ENCODE measurements at places on chromosomes 12 and 14. TPM values are rescaled to one million over a fixed set of nuclear protein-coding genes. Genes with fewer than 3 reads are reported as not detected.

DNA sequence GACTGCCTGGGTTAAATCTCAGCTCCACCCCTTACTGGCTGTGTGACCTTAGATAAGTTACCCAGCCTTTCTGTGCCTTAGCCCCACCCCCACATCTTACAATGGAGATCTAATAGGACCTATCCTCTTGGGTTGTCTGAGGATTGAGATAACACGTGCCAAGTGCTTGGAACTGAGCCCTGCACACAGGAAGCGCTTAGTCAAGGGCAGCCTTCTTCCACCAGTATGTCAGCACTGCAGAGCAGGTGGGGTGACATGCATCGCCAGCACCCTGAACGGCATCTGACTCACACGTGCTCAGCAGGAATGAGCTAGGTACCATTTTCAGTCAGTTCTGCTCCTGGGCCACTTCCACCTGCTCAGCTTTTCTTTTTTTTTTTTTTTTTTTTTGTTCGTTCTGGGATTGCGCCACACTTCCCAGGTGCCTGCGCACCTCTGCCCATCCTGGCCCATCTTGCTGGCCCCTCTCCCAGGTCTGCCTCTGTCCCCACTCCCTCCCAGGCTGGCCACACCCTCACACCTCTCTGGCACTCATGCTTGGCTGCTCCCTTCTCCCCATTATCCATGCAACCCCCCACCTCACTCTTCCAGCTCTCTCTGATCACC is 19.6 kb downstream of the LGMN start:
- H3K36me3 ChIP-seq: peaks cover 13% of the 10 kb centered on the region
- H3K27me3 ChIP-seq: no peaks in the 10 kb centered on the region
- H3K27ac ChIP-seq: no peak overlapping the region
- H3K4me3 ChIP-seq: no peak overlapping the region
- no peak for DNase-seq

DNA sequence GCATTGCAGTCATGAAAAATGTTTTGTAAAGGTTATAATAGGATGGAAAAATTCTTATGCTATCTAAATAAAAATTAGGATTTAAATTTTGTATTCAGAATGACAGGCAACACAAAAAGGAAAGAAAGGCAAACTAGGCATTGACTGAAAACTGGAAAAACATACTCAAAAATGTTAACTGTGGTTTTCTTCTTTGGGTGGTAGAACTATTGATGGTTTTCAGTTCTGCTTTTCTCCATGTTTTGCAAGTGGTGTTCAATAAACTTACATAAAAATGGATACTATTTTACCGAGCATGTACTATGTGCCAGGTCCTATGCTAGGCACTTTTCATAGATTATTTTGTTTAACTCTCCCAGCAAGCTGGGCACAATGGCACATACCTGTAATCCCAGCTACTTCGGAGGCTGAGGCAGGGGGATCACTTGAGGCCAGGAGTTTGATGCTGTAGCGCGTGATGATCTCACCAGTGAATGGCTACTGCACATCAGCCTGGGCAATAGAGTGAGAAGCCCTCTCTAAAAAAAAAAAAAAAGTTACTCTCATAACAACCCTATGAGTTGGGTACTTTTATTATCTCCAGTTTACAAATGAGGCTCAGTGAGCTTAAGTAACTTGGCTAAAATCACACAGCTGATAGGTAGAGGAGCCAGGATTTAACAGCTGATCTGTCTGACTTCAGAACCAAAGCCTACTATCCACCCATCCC is 26.3 kb upstream of the TCP11L2 start:
- no peaks in the 10 kb centered on the region for H3K4me1 ChIP-seq
- no peak overlapping the region for H3K27ac ChIP-seq
- H3K27me3 ChIP-seq: no peaks in the 10 kb centered on the region
- H3K4me3 ChIP-seq: no peak overlapping the region
- no peak for DNase-seq

The KERA gene
- total RNA-seq: not detected

DNA sequence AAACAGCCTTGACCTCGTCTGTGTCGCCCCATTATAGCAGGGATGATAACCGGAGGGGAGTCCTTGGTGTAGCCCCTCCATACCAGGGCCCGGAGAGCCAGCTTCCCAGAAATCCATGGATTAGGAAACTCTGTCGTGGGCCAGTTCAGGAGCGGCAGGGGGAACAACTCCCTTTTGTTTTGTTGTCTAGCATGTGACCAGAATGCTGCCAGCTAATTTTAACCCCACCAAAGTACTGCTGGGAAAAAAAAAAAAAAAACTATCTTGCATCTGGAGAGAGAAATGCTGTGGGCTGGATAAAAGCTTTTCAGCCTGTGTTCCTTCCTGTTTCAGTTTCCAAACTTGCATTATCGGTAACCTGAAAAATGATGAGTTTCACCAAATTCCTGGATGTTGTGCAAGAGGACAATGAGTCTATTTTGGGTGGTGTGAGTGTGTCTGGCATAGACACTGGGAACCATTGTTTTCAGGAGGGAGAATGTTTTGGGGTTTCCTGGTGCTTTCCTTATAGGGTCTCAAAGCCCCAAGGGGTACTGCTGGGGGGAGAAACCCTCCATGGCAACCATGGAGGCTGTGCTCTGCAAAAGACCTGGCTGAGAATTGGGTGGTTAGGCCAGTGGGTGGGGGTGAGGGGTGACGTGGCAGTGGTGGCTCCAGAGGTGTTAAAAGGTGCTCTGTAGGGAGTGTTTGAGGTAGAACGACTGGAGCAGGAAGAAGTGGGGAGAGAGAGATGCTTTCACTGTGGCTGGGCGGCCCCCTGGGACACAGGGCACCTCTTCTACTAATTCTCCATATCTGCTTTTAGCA is 14.9 kb upstream of the IRF2BPL start:
- no peaks in the 10 kb centered on the region for H3K27me3 ChIP-seq
- no peak for DNase-seq
- peak overlapping the region; percentile 8 for H3K4me3 ChIP-seq
- peak overlapping the region; percentile 74 for H3K27ac ChIP-seq
- H3K4me1 ChIP-seq: peaks cover 67% of the 10 kb centered on the region

- no peaks in the 10 kb centered on the region for H3K4me1 ChIP-seq
- DNase-seq: no peak
- no peaks in the 10 kb centered on the region for H3K36me3 ChIP-seq
- no peaks in the 10 kb centered on the region for H3K27me3 ChIP-seq
Measured at GRCh38 chr14:85909581-85909980, 379.6 kb downstream of the FLRT2 start.

The SMIM41 gene
- 1.8 TPM for total RNA-seq

GRCh38 chr12:132427174-132427768 is 62.7 kb upstream of the FBRSL1 start:
- no peak overlapping the region for H3K27ac ChIP-seq
- no peak overlapping the region for H3K4me3 ChIP-seq
- H3K27me3 ChIP-seq: no peaks in the 10 kb centered on the region
- no peaks in the 10 kb centered on the region for H3K36me3 ChIP-seq
- DNase-seq: no peak

The LTB4R2 gene
- total RNA-seq: 15.2 TPM

The SERPINA3 gene
- total RNA-seq: 140 TPM

- no peak overlapping the region for H3K4me3 ChIP-seq
- H3K4me1 ChIP-seq: peaks cover 11% of the 10 kb centered on the region
- H3K36me3 ChIP-seq: no peaks in the 10 kb centered on the region
- DNase-seq: no peak
Measured at GRCh38 chr12:58455136-58455535, 465.2 kb downstream of the LRIG3 start.

DNA sequence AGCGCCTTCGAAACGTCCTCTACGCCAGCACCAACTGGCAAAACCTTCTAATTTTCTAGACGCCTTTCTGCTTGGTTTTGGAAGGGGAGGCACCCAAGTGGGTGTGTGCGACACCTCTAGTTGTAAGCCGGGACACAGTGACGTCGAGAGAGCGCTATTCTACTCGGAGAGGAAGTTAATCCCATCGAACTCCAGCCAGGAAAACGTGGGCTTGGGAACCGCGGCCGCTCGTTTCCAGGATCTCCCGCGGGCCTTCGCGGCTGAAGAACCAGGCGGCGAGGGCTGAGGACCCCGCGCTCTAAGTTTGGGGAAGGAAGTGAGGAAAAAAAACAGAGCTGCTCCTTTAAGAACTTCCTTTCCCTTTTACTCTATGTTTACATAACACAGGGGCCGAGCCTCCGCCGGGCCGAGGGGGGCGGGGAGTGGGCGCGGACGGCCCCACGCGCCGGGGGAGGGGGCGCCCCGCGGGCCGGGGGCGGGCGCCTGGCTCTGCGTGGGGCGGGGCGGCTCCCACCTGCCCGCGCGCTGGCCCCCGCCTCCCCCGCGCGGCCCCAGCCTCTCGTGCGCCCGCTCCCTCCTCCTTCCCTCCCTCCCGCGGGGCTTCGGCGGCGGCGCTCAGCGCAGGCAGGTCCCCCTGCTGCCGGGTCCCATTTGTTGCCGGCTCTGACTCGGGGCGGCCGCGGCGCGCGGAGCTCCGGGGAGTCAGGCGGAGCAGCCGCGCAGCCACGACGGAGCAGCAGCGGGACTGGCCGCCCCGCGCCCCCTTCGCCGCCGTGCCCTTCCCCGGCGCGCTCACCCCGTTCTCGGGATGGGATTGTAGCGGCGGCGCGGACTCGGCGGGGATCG is at the start of gene PELI2:
TSS of gene PELI2 (plus strand) at position 647 of the 846 bp plus-strand sequence. CDS start 250 bp downstream, outside the sequence.
- DNase-seq: no peak
- no peaks in the 10 kb centered on the region for H3K36me3 ChIP-seq
- H3K27ac ChIP-seq: peak within 1 kb of the TSS; percentile 91
- H3K4me1 ChIP-seq: peaks cover 26% of the 10 kb centered on the region
- no peaks in the 10 kb centered on the region for H3K27me3 ChIP-seq

The KRT86 gene
- 9.3 TPM for total RNA-seq

The OR4N2 gene
- not detected for total RNA-seq

The GLS2 gene
- not detected for total RNA-seq

The MYH6 gene
- total RNA-seq: not detected
